ENCODE measurements at places on chromosomes 2 and 18.
A peak's percentile ranks its signal among the peaks of the same experiment; 100 is the strongest.

- no peak for DNase-seq
Observed at GRCh38 chr2:64551851-64552250, 27.7 kb downstream of the AFTPH start.

- no peak for DNase-seq
Observed at GRCh38 chr2:151840216-151841046, 12.2 kb upstream of the ARL5A start.

DNA sequence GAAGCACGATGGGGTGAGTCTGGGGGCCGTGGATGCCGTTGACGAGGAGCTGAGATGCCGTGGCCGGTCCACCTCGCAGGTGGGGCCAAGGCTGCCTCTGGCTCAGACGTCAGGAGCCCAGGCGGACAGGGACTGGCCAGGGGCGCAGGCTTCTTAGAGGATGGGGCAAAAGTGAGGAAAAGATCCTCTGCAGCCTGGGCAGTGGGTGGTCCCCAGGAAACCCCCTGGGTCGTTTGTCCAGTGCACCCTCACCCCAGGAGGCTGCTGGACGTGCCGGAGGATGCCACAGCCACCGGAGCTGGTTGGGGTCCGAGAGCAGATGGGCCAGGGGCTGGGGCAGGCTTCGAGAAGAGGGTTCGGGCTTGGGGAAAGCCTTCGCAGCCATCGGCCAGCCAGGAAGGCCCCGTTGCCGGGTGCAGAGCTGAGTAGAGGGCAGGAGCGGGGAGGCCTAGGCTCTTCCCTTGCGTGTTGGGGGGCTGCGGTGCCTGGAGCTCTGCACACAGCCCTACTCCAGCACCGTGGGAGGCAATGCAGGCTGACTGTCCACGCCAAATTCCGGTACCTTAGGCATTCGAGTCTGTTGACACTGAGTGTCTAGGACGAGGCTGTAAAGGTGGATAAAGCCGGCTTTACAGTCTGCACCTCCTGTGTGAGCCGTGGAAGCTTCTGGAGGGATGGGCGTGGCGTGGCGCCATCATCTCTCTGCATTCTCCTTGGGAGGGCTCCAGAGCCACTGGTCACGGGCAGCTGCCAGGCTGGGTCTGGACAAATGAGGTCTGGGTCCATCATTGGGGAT is 18.8 kb downstream of the GPC1 start:
- DNase-seq, result no peak

GRCh38 chr2:25722224-25722623 is 48.8 kb upstream of the DTNB start:
- DNase-seq, result no peak

DNA sequence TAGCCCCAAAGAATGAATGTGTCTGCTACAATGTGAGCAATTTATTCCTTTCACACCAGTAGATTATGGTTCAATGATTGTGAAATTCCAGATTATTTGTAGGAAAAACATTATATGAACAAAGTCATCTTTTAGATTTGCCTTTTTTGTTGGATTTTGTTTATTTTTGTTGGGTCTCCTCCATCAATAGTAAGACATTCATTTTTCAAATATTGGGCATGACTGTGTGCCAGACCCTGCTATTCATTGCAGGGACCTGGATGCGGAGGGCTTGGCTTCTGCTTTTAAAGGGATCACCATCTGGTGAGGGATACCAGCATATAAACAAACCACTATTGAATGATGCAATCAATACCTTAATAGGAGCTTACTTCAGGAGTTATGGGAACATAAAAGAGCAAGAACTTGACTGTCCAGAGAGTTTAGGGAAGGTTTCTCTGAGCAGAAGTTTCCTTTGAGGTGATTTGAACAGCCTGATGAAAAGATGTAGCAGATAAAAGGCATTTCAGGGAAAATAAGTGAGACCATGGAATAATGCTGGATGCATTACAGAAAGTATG is 486.7 kb downstream of the EPHA4 start:
- DNase-seq, result no peak

DNA sequence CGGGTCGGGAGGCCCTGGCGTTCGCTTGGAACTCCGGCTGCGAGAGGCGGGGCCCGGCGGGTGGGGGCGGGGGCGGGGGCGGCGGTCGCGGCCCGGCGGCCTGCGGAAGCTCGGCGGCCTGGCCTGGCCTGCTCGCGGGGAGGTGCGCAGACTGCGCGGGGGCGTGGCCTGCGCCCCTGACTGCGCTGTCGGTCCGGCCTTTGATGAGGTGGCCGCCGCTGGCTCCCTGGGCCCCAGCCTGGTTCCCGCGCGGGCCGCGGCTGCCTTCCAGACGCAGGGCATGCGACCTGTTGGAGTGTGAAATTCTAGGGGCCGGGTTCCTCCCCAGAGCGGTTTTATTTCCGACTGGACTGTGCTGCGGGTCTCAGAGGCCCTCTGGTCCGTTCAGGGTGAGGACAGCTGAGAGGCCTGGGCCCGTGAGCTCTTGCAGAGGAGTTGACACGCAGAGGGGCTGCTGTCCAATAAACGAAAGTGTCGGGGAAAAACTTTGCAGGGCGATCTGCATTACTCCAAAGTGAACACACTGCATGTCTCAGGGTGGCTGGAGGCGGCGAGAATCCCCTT is 629 bp downstream of the NRBP1 start:
- peak; percentile 89 for DNase-seq

- no peak for DNase-seq
Observed at GRCh38 chr2:235268535-235268934, 225.3 kb upstream of the AGAP1 start.

GRCh38 chr18:39786477-39786876 is 2168.6 kb upstream of the PIK3C3 start:
- no peak for DNase-seq

DNA sequence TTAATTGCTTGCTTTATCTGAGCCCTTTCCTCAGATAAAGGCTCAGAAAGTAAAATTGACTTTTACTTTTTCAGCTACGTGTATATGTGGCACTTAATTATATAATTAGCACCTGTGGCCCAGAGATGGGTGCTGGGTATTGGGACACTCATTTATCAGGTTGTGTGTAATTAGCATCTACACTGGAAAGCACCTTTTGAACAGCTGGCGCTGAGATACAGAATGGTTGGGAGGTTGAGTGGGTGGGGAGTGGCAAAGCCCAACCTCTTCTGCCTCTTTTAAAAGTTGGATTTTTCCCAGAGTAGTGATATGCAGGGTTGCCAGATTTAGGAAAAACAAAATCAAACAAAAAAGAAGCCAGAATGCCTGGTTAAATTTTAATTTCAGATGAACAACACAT is 23.9 kb downstream of the SPTBN1 start:
- no peak for DNase-seq

GRCh38 chr2:151228847-151229512 is 32.7 kb downstream of the RBM43 start:
- DNase-seq, result no peak

DNA sequence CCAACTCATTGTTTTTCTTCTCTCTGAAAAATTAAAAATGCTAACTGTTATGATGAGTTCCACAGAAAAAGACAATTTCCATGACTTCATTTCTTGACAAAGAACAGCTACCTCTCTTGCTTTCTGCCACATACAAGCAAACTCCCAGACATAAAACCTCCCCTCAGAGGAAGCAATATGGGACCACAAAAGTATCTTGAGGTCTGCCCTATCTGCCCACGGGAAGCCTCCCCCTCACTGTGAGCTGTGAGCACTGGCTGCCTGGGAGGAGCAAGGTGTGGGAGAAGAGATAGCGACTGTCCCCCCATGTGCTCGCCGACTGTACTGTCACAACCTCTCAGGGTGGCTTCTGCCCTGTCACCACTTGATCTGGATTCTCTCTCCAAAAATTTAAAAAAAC is 69.7 kb upstream of the NRP2 start:
- no peak for DNase-seq

DNA sequence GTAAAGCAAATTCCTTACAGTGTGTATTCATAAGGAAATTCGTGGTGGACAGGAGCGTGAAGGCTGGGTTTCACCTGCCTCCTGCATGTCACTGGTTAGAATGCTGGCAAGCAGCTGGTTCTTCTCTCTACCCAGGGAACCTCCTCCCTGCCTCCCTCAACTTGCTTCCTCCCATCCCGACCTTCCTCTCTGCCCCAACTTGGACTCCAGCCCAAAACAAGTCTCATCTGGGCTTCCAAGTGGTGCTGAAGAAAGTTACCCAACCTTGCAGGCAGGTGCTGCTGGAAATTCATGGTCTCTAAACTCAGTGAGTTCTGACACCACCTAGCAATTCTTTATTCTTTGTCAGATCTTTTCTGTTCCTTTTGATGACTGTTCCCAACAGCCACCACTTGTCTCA is 184.5 kb downstream of the BCL2 start:
- DNase-seq, result no peak

- DNase-seq, result no peak
Observed at GRCh38 chr2:51920509-51920908, 888.6 kb upstream of the NRXN1 start.

GRCh38 chr2:127454595-127455565 is 36.7 kb downstream of the PROC start:
- DNase-seq, result no peak

- DNase-seq, result no peak
Observed at GRCh38 chr2:20931346-20931745, 108.4 kb upstream of the LDAH start.

- DNase-seq, result no peak
Observed at GRCh38 chr2:135132314-135132713, 80.2 kb downstream of the RAB3GAP1 start.

GRCh38 chr2:240338274-240338673 is 97.2 kb upstream of the GPC1 start:
- no peak for DNase-seq

GRCh38 chr2:17539611-17540092 is 844 bp upstream of the VSNL1 start:
- no peak for DNase-seq

GRCh38 chr2:190920085-190920484 is 39.5 kb downstream of the GLS start:
- no peak for DNase-seq

DNA sequence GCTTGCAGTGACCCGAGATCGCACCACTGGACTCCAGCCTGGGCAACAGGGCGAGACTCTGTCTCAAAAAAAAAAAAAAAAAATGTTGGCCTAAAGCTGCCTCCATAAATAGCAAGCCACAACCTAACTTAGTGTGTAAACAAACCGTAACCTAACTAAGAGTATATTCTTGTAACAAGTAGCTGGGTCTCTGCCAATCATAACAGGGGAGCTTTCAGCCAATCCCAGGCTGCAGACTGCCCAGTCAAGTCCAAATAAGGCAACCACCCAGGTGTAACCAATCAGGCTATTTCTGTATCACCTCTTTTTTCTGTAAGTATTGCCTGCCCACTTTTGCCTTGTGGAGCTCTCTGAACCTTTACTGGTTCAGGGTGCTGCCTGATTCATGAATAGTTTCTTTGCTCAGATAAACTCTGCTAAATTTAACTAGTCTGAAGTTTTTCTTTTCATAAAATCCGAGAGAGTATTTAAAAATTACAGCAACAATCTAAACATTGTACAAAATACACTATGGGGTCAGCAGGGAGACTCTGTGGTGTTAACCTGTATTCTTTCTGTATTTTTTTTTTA is 4.5 kb downstream of the PSTPIP2 start:
- DNase-seq, result no peak

- no peak for DNase-seq
Observed at GRCh38 chr18:61852496-61852895, 40.3 kb downstream of the RNF152 start.

- DNase-seq, result no peak
Observed at GRCh38 chr2:229099231-229099630, 171.9 kb downstream of the PID1 start.

All from ascending aorta (tissue), 2 donors.